ENCODE measurements at places on chromosomes 7 and 10.
A peak's percentile ranks its signal among the peaks of the same experiment; 100 is the strongest.

DNA sequence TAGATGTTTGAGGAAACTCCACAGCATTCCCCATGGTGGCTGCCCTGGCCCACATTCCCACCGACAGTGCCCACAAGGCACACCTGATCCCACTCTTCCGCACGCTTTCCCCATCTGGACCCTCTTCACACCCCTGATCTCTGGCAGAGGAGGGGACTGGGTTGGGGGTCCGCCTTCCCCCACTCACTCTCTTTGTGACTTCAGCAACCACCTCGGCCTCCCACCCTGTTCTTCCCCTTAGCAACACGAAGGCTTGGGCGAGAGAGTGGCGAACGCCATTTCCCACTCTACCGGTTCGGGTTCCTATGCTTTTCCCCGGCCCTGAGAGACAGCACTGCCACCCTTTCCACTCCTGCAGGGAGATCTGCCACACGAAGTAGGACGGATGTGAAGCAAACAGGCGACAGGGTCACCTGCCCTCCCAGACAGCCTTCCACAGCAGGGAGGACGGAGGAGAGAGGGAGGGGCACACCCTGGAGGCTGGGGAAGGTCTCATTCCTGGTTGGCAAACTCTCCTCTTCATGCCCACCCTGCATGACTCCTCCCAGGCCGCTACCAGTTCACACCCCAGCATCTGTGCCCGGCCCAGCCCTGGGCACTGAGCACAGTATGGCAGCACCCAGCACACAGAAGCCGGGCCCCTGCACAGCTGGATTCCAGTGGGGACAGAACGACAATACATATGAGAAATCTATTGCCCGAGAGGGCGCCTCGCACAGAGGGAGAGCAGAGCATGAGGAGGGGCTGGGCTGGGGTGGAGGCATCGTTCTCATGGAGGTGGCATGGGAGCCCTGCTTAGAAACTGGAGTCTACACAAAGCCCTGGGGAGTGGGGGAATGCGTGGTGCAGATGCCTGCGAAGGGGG lies 93.5 kb downstream of the PAXIP1 start:
- no peak for DNase-seq

DNA sequence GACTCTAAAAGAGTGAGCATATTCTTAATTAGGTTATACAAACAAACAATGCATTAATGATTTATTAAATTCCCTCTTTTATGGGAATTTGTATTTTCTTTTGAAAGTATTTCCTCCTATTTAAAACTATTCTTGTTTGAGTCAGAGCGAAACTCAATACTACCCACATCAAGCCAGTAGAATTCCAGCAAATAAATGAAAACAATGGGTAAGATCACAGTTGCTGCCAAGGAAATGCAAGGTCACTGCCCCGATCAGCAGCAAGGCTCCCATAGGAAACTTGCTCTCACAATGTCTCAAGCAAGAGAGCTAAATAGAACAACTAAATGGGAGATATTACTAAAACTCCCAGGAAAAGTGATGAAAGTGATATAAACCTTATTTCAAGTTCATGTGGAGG lies 206.3 kb downstream of the THSD7A start:
- DNase-seq: no peak

DNA sequence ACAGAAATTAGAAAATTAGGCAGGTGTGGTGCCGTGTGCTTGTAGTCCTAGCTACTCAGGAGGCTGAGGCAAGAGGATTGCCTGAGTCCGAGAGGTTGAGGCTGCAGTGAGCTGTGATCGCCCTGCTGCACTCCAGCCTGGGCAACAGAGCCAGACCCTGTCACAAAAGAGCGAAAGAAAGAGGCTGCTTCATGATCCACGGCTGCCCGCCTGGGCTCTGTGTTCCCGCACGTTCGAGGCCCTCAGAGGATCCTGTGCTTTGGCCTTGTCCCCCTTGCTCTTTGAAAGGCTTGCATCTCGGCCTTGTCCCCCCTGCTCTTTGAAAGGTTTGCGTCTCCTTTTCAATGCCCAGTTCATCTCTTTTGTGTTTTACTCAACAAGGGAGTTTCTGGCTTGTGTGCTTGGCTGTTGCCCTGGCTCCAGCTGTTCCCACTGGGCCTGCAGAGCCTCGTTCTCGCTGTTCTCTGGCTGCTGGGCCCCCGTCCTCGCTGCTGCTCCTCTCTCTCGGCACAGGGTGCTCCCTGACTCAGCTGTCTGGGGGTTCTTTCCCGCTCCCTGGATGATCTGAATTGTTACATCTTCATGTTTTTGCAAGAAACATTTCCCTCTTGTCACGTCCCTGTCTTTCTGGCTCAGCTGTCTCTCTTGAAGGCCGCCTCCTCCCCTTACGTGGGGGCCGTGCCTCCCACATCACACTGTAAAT lies 45.1 kb upstream of the INPP5A start:
- no peak for DNase-seq

GRCh38 chr10:35838054-35838453 lies 196.0 kb upstream of the FZD8 start:
- no peak for DNase-seq

DNA sequence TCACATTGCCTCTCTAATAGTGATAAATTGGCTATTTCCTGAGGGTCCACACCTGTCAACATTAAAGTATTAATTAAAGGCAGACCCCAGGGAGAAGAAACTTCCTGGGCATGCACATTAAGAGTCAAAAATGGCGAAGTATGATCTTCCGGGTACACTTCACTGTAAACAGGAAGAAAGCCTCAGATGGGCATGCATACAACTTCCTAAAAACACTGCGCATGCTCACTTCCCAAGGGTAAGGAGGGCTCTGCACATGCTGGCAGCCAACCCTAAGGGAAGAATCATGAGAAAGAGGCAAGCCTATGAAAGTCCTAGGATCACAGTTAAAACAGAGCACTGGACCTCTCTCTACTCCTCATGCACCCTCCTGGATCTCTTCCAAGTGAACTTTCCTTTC lies 80.1 kb upstream of the IMMP2L start:
- DNase-seq: no peak

DNA sequence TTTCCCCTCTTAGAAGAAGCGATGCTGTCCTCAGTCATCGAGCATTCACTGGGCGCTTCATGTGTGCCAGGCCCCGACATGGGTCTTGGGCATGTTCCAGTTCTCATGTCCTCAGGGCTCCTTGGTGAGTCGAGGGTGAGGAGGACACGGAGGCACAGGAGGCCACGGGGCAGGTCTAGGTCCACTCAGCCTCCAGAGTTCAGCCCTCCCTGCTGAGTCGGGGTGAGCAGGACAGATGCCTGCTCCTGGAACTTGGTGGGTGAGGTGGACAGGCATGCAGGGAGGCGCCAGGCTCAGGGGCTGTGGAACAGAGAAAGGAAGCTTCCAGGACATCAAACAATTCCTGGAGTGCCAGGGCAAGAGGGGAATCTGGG lies 87.4 kb downstream of the BMS1 start:
- DNase-seq: no peak

GRCh38 chr7:113774182-113774807 lies 144.5 kb downstream of the PPP1R3A start:
- DNase-seq: no peak

GRCh38 chr7:27699751-27700150 lies 37.1 kb upstream of the HIBADH start:
- DNase-seq: no peak

GRCh38 chr10:89269433-89270152 lies 18.0 kb upstream of the LIPA start:
- no peak for DNase-seq

DNA sequence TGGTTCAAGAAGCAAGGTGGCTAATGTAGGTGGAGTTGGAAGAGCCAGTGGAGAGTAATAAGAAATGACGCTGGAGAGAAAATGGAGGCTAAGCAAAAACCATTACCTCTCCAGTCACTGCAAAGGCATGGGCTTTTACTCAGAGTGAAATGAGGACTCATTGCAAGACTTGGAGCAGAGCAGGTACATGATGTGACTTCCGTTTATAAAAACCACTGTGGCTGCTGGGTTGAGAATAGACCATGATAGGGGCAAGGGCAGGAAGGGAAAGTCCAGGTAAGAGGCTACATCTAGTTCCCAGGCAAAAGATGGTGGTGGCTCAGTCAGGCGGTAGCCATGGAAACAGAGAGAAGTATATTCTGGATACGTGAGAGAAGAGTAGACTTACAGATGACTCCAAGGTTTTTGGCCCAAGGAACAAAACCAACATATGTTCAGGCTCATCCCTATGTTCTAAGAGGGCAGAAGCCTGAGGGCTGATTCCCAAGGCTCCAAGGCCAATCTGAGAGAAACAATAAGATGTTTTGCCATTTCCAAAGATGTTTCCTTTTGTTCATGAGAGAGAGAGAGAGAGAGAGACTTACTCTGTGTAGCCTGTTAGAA lies 21.5 kb upstream of the PDE1C start:
- DNase-seq: no peak

DNA sequence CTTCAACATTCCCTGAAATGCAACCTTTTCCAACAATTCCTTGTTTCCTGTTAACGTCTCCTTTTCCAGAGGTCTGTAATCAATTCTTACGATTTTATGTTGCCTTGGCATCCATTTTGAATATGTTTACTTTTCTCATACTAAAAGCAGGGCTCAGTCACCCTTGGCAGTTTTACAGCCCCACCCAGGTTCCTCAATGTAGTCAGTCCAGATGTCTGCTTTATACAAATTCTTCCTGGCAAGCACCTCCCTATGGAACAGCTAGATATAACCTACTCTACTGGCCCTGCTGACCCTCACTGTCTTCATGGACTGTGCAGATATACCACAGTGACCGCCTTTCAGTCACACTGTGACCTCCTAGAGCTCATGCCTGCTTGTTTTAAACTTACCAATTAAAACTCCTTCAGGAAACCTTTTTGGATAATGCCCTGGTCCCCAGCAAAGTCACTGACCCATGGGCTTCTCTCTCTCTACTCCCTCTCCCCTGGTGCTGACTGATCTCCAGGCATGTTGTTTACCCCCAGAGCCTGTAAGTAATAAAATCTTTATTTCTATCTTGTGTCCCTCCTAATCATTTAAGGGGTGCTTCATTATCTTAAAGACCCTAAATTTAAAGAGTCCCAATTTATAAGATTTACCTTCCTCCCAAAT lies 147.1 kb upstream of the STEAP1 start:
- no peak for DNase-seq

DNA sequence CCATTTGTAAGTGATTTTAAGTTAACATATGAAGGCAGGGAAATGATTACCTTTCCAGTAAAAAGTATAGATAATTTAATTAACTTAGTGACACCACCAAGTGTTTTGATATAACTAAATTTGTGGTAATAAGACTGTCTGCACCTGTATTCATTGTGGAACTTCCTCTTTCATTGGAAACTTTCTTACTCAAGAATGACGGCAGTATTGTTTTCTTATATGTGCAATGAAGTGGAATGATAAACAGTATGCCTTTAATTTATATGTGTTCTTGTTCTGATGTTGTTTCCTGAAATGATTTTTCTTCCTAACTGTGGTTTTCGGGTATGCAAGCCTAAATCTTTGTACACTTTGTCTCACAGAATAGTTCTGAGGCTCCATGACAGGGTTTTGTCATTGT lies 46.4 kb downstream of the CASD1 start:
- DNase-seq: no peak

GRCh38 chr10:61984803-61985418 lies 83.4 kb downstream of the ARID5B start:
- DNase-seq: no peak

GRCh38 chr7:823649-824048 lies 8.6 kb upstream of the SUN1 start:
- no peak for DNase-seq

DNA sequence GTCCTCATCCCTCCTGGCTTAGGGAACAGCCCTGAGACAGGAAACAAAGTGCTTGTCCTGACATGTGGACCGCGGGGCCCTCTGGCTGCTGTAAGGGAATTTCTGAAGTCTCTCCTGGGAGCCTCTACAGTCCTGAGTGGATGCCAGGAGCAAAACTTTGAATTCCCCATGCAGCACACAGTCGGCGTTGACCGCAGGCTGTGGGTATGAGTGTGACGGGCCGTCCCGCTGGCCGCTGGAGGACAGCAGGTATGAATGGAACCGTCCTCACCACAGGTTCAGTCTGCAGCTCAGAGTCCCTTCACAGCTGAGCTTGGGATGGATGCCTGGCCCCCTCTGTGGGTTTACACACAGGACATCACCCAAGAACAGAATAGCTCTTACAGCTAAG lies 94.9 kb downstream of the GPR26 start:
- no peak for DNase-seq

GRCh38 chr7:30027065-30027456 lies 559 bp upstream of the FKBP14 start:
- DNase-seq: no peak

GRCh38 chr7:40177071-40177470 lies 42.3 kb downstream of the SUGCT start:
- no peak for DNase-seq

DNA sequence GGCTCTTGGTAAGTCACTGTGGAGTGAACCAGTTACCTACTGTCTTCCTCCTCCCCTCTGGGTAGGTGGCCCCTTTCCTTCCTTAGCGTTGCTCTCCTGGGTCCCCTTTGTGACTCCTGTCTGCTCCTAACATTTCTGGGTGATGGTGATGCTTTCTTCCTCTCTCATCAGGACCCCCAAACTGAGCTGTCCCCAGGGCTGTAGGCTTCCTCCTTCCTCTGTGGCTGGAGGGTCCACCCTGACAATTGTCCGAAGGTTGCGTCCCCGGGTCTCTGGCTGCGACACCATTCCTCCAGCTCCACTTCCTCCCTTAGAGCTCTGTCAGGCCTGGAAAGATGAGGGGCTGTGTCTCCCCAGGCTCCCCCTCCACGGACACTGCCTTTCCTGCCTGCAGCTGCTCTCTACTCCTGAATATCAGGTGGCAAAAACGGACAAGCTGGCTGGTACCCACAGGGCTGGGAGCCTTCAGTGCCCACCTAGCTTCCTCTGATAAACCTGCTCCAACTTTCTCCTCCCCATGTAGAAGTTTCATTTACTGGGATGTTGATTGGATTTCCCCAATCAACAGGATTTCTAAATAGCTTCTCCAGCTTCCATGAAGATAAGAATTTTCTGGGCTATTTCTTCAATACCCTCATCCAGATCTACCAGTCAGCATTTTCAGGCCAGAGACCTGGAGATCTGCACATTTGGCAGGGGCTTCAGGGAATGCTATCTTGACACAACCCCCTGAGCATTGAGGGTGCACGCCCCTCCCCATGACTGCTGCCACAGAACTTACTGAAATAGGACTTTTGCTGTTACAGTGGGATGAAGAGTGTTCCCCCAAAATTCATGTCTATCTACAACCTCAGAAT lies 506.5 kb downstream of the TCERG1L start:
- no peak for DNase-seq

GRCh38 chr10:103605359-103606096 lies 112.0 kb downstream of the NEURL1 start:
- DNase-seq: peak; percentile 19

- DNase-seq: no peak
These were observed 21.8 kb downstream of the UBTD1 start for GRCh38 chr10:97520520-97520919.
